ENCODE measurements at places on chromosomes 7 and 10.

DNA sequence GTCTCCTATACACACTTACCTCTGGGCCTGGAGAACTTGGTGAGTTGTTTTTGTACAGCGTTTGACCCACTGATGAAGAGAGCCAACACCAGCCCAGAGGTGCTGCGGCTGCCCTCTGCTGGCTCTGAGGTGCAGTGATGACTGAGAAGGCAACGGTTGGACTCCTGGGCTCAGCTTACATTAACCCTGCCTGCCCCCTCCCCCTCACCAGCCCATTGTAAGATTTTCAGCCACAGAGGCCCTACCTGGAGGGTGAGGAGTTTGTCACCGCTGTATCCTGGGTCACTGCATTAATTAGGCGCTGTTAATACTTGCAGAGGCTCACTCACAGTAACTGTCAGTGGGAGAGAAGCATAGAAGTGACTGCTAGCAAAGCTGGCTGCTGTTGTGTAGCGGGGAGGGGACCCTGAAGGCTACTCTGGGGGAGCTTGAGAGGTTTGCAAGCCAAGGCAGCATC, 19.0 kb upstream of the ANKRD2 start:
- peak; percentile 66 for DNase-seq

GRCh38 chr7:104005197-104005596, 15.7 kb upstream of the RELN start:
- no peak for DNase-seq

GRCh38 chr7:23709081-23709750, 803 bp upstream of the STK31 start:
- DNase-seq, result no peak

DNA sequence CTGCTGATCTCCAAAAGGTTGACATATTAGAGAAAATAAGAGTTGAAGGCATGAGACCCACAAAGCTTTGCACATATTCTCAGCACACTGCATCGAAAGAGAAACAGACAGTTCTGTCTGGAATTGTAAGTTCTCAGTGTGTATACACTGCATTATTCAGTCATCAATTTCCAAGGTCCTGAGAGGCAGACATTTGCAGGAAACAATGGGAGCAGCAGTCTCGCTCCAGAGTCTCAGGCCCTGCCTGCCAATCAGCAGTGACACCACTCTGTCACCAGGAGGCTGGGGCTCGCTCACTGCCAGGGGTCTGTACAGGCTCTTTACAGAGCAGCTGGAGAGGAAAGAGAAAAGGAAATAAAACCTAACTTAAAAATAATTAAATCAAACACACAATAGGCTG, 36.3 kb downstream of the JAZF1 start:
- DNase-seq, result no peak

- no peak for DNase-seq
Measured at GRCh38 chr10:111018021-111018420, 58.8 kb upstream of the ADRA2A start.
